Activated CD4-positive, alpha-beta T cell treated with anti-CD3 and anti-CD28 coated beads, Interleukin-2, amount 10 ng/mL, durations not matched to agents 7 days and 5 days (primary cell): ENCODE measurements at places on chromosomes 16 and 17. TPM values are rescaled to one million over a fixed set of nuclear protein-coding genes. Genes with fewer than 3 reads are reported as not detected.

GRCh38 chr17:74433421-74434121 lies 1.7 kb downstream of the GPRC5C start:
- no peak for DNase-seq

- no peak for DNase-seq
Observed at GRCh38 chr17:40461732-40462342, 18.6 kb downstream of the IGFBP4 start.

- DNase-seq: no peak
Observed at GRCh38 chr17:82849076-82849945, 9.5 kb upstream of the ZNF750 start.

DNA sequence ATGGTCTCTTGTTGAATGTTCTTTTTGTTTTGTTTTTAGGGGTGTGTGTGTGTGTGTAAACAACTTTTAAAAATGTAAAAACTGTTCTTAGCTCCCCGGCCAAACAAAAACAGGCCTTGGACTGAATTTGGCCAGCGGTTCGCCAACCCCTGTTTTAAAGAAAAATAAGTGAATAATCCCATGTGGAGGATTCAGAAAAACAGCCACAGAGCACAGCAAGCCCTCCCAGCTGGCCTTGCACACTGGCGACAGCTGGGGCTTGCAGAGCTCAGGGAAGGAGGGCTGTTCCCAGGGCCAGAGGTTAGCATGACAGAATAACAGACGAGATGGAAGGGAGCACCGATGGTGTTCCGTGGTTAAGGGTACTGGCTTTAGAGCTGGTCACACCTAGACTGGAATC lies 39.0 kb downstream of the EMP2 start:
- no peak for DNase-seq

DNA sequence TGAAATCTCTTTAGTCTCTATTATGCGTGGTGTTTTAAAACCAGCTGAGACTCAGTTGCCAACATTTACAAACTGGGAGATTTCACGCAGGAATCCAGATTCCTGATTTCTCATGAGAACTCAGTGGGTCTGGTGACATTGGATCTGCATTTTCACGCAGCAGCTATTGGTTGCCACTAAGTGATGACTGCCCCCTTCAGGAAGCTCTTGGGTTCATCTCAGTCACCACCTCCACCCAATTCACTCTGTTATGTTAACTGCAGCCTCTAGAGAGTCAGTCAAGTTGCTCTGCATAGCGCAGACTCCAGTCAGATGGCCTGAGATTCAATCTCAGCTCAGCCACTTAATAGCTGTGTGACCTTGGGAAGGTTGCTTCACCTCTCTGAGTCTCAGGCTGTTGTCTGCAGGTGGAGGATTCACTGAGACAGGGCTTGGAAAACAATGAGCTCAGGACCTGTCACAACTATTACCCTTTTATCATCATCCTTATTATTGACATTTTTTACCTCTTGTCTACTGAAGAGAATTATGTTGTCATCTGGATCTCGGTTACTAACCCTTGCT lies 6.4 kb downstream of the SHISA9 start:
- no peak for DNase-seq

DNA sequence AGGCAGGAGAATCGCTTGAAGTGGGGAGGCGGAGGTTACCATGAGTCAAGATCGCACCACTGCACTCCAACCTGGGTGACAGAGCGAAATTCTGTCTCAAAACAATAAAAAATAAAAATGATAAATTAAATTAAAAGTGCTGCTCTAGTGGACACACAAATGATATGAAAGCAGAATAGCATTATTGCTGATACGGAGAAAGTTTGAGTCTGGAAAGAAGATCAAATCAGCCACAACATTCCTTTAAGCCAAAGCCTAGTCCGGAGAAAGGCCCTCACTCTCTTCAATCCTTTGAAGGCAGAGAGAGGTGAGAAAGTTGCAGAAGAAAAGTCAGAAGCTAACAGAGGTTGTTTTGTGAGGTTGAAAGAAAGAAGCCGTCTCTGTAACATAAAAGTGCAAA lies 15.1 kb upstream of the CSF3 start:
- DNase-seq: no peak

DNA sequence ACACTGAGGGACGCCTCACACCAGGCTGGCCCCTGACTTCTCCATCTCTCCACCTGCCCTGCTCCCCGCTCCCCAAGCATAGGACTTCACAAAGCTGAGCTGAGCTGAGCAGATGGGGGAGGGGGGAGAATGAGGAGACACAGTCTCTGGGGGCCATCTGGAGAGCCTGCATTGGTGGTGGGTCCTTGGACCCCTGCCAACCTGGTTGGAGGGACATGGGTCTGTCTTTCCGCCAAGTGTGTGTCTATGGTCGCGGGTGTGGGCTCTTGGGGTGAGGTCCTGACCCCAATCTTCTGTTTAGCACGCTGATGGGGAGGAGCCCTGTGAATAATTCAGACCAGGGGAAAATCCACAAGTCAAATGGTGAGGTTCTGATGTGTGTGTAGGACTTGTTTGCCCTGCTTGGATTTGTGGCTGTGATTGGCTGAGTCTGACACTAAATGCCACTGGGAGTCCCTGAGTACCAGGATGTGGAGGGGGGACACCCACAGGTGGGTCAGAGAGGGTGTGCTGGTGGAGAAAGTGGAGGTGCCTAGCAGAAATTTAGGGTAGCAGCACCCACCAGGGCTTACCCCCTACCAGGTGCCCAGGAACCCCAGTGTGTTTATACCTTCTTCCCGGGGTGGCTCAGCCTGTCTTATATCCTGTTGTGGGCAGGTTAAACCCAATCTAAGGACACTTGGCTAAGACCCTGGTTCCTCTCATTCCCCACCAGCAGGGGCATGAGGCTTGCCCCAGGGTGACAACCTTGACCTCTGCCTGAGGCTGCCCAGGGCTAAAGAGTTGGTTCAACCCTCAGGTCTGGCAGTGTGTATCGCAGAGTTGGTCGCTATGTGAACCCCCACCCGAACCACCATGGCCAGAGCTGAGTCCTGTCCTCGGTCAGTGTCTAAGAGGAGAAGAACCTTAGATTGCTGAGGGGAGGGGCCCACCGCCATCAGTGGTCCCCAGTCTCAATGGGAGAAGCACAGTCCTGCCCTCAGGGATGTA lies 2.1 kb downstream of the FMNL1 start:
- DNase-seq: peak; percentile 50

COL1A1 gene
- total RNA-seq: 0.31 TPM

CNTNAP1 gene
- total RNA-seq: 1.0 TPM

RNU2-1 gene
- total RNA-seq: 5,823 TPM

INTS2 gene
- 24.1 TPM for total RNA-seq

ADAM11 gene
- 0.25 TPM for total RNA-seq
